Stimulated activated CD8-positive, alpha-beta memory T cell treated with anti-CD3 and anti-CD28 coated beads, Interleukin-4, amount 100 ng/mL, for 4 hours (primary cell): ENCODE measurements at places on chromosomes 6 and 20.

- no peak for DNase-seq
These were observed 83.6 kb upstream of the CCDC167 start for GRCh38 chr6:37583261-37583660.

- no peak for DNase-seq
These were observed 412.7 kb downstream of the GRIK2 start for GRCh38 chr6:101806241-101806640.

GRCh38 chr6:94350833-94351232 is 931.5 kb upstream of the EPHA7 start:
- DNase-seq, result no peak

- no peak for DNase-seq
These were observed 397.8 kb downstream of the KIF16B start for GRCh38 chr20:16175322-16175961.

- no peak for DNase-seq
These were observed 1.3 kb downstream of the GCLC start for GRCh38 chr6:53543359-53544216.

- DNase-seq, result no peak
These were observed 331.8 kb downstream of the RIMS1 start for GRCh38 chr6:72218125-72218524.

- DNase-seq, result no peak
These were observed at the start of gene SLC26A8 for GRCh38 chr6:36023996-36024795. TSS of gene SLC26A8 (minus strand) at chr6:36024641. CDS start at chr6:36019707, 4,934 bp downstream.

GRCh38 chr20:31472395-31473330 is 2.3 kb downstream of the DEFB124 start:
- no peak for DNase-seq

GRCh38 chr6:3324262-3324942 is 65.7 kb downstream of the PSMG4 start:
- DNase-seq, result no peak

DNA sequence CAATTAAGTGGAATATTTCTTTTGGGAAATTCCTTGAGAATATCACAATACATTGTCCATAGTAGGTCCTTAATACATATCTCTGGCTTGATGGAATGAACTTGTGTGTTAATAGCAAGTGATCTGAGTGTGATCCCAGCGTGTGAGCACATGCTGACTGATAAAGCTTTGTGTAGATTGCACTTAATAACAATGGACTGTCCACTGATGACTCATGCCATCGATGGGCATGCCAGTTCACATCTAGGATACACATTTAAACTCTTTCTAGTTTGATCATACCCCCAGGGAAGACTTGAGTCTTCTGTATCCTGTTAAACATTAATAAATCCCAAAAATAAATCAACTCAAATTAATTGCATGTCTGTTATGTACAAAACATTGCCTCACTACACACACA is 454.3 kb upstream of the SPTLC3 start:
- no peak for DNase-seq

DNA sequence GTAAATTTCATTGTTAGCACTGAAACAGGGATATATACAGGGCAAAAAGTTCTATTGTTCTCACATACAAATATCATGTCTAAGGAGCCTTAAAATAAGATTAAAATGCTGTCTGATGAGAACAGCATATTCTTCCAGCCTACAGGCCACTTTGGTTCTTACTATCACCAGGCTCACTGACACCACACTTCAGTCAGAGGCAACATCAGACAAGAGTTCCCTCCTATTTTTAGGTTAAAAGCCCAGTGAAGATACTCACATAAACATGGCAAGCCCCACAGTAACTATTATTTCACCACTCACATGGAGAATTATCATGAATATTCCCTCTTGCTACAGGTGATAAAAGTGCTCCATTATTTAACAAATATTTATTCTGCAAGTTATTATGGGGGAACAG is 175.8 kb downstream of the ISM1 start:
- DNase-seq, result no peak

GRCh38 chr6:30730601-30731435 is 10.7 kb downstream of the TUBB start:
- peak; percentile 67 for DNase-seq

DNA sequence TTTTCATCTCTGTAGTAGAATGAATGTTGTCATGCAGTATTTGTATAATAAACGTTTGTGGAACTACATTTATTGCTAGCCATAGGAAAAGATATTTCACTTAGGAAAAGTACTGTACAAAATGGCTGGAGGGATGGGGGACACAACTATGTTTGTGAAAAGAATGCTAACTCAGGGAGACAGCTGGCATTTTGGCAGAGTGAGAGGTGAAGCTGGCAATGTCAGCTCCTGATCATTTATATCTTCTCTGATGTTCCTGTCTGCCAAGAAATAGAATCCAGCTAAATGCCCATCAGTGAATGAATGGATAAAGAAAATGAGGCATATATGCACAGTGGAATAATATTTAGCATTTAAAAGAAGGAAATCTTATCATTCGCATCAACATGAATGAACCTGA is 313.0 kb upstream of the IRAK1BP1 start:
- DNase-seq, result no peak
